Stimulated activated CD8-positive, alpha-beta memory T cell treated with anti-CD3 and anti-CD28 coated beads, Interleukin-4, amount 100 ng/mL, for 1 hour (primary cell): ENCODE measurements at places on chromosomes 12 and 14.

GRCh38 chr12:111405859-111406473 lies at the start of gene SH2B3:
Gene SH2B3 (plus strand): TSS chr12:111405923. CDS start chr12:111418146, 12,223 bp downstream.
- peak; percentile 65 for DNase-seq

DNA sequence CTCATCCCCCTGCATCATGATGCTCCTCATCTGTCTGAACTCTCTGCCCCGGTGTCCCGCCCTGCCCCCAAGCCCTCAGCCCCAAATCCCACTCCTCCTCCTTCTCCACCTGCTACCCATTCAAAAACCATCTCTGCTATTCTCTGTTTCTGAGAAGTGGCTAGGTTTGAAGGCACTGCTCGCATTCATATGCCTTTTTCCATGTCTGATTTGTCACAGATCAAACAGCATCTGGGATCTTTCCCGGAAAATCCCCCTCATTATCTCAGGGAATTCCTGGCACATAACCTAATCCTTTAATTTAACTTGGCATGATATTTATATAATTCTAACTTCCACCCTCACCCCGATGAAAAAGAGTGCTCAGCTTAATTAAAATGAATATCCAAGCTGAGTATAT lies 3.3 kb upstream of the ADAM20 start:
- no peak for DNase-seq

GRCh38 chr12:12606781-12607589 lies 4.7 kb upstream of the CREBL2 start:
- DNase-seq = no peak

DNA sequence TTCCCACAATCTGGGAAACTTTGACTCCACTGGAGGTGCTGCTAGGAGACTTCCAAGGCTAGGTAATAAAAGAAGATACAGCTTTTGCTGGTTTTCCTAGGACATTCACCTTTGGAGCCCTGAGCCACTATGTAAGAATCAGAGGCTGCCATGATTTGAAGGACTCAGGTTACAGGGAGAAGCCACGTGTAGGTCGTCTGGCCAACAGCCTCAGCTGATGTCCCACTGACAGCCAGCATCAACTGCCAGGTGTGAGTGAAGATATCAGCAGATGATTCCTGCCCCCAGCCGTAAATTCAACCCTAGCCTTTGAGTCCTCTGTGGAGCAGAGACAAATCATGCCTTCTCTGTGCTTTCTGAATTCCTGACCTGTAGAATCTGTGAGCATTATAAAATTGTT lies 27.0 kb downstream of the SMOC1 start:
- no peak for DNase-seq

DNA sequence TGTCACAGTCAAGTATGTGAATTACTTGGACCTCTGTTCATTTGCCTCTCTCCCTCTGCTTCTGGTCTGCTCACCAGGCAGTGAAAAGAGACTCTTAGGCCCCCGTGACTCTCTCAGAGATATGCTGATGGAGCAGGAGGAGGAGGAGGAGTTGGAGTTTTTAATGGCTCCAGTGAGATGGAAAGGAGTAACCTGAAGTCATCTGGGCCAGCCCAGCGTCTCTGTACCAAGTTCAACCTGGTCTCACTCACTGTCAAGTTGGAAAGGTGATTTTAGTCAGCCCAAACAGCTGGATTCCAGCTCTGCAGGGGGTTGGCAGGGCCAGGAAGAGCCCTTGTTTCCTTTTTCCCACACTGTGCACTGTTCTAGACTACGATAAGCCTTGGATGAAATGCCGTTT lies 48.6 kb downstream of the SH2B3 start:
- DNase-seq = no peak

DNA sequence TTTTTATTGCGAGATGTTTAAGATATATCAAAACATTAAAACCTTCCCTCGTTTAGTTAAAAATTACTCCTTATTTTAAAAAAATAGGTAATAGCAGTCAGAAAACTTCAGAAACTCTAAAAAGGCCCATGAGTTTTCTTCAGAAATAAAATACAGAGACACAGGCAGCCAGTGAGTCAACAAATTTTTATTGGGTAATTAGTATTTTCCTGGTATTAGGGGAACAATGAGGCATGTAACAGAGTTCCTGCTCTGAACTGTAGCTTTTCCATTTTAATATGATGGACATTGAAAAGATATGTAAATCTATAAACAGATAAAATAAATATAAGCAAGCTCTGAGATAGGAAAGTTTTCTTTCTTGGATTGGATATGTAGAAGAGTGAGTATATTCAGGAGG lies 399 bp upstream of the ZNF705A start:
- DNase-seq = no peak

- peak; percentile 51 for DNase-seq
Observed at GRCh38 chr14:64636208-64636979, 67.8 kb upstream of the PLEKHG3 start.

DNA sequence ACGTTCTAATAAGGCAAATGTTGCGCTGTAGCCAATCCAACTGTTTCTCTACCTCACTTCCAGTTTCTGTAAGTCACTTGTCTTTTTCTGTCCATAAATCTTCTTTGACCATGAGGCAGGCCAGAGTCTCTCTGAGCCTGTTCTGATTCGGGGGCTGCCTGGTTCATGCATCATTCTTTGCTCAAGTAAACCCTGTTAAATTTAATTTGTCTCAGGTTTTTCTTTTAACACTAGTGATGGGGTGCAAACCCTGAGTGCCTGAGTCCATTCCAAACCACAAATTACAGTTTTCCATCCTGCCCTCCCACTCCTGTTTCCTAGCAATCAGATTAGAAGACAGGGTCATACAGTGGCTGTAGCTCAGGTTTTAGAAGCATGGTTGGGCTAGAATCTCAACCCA lies 41.9 kb downstream of the VWF start:
- no peak for DNase-seq

DNA sequence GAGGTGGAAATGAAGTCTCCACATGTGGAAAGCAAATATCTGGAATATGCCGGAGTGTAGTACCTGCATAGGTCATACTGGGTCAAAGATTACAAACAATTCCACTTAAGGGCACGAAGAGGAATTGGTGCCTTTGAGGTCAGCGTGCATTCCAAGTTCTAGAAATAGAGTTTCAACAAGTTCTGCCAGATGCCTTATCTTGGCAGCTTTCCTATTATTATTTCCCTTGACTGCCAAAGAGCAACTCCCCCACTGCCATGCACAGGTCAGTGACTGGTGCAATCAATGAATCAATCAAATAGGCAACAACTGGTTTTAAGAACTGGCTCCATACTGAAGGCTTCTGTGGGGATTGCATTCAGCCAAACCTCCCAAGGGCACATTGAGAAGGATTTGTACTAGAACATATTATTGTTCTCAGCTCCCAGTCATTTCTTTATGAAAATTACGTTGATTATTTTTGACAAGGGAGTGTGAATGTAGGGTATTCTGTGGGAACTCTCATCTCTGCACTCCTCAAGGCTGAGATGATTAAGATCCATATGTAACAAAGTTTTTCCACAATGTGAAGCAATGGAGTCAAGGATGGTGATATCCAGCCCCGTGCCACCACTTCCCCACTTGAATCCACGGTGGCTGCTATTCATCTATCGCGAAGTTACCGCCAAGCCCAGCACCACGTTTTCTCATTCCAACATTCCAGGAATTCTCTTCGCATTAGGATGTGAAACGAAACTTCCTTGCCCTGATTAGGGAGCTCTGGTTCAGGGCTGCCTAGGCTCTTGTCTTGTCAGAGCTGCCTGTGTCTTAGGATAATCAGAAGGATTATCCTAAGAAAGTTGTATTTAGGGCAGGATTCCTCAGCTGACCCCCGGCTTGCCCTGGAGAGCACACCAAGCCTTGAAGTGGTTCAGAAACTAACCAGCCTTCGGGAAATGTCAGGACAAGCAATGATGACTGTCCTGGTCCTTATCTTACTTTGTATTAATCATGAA lies 115.1 kb upstream of the PCED1B start:
- DNase-seq = no peak

GRCh38 chr14:24959791-24960331 lies 90.1 kb downstream of the STXBP6 start:
- DNase-seq = no peak

- no peak for DNase-seq
Observed at GRCh38 chr12:3805077-3805476, 52.2 kb upstream of the CRACR2A start.

DNA sequence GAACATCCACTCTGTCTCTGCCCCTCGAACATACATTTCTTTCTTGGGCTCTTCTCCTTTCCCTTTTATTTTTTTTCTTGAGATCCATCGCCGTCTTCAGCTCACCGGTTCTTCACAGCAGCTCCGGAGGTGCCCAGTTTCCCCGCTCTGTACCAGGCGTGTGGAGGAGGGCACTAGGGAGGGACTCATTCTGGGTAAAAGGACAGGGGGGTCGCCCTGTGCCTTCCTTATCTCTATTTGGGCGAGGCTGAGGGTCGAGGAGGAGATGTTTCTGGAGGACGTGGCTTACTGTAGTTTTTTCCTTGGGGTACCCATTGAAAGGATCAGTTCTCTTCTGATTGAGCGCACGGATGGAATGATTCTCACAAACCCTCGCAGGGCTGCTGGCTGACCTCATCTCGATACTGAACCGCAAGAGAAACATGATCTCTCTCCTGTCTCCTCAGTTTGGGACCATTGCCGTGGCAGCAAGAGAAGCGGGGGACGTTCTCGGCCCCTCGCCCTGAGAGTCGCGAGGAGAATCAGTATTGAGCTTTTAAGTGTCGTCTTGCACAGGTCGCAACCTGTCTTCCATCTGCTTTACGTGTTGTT lies 386 bp downstream of the LIN52 start:
- DNase-seq = no peak

- no peak for DNase-seq
Observed at GRCh38 chr12:68959143-68959858, 26.3 kb upstream of the CPM start.

- DNase-seq = no peak
Observed at GRCh38 chr14:59022144-59022543, 166.3 kb upstream of the DAAM1 start.

DNA sequence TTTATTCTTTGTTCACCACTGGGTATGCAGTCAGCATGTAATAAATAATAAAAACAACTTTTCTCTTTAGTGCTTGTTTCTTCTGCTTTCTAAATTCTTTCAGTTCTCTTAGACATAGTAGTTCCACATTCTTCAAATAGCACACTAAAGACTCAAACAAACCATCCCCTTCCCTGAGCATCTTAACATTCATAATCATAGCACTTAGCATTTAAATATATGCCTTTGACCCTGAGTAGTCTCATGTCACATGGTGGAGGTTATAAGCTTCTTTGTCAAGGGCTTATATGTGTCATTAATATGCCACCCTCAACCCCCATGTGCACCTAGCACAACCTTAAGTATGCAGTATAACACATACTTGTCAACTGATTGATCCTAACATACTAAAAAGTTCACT lies 212.7 kb downstream of the PHLDA1 start:
- no peak for DNase-seq

DNA sequence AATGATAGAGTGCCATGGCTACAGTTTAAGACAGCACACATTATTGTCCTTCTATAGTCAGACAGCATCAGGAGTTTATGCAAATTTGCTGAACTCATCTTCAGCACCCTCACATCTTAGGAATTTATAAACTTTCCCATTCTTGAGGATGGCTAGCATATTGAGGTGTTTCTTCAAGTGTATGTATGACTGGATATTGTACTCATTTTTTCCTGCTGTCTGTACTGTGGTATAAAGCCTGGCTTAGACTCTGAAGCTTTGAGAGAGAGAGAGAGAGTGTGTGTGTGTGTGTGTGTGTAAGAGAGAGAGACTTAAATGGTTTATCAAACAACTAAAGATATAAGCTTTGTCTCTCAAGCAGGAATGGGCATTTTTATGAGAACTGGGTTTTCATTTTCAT lies 161.6 kb downstream of the PIK3C2G start:
- DNase-seq = no peak

- no peak for DNase-seq
Observed at GRCh38 chr14:56221382-56222128, 103.3 kb downstream of the PELI2 start.

- DNase-seq = no peak
Observed at GRCh38 chr12:65857840-65858239, 33.6 kb downstream of the HMGA2 start.

DNA sequence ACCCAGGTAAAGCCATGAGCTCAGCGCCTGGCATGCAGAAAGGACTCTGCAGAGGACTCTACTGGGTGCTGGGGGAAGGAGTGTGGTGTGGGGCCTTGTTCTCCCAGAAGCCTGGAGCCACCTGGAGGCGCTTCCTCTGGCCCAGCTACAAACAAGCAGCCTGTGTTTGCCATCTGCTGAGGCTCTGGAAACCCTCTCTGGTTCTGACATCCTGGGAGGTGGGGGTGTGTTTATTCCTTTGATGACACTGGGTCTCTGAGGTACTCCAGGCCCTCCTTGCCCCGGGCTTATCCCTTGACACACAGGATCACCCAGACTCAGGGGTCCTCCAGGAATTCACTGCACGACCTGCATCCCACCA lies 44.9 kb downstream of the RNF34 start:
- DNase-seq = no peak

- DNase-seq = no peak
Observed at GRCh38 chr14:68781161-68782021, 11.5 kb downstream of the ZFP36L1 start.

GRCh38 chr12:118841588-118841987 lies 139.8 kb upstream of the SRRM4 start:
- DNase-seq = no peak

GRCh38 chr12:67802731-67803130 lies 154.2 kb downstream of the DYRK2 start:
- DNase-seq = no peak

- no peak for DNase-seq
Observed at GRCh38 chr14:50718949-50719348, 50.8 kb upstream of the SAV1 start.

DNA sequence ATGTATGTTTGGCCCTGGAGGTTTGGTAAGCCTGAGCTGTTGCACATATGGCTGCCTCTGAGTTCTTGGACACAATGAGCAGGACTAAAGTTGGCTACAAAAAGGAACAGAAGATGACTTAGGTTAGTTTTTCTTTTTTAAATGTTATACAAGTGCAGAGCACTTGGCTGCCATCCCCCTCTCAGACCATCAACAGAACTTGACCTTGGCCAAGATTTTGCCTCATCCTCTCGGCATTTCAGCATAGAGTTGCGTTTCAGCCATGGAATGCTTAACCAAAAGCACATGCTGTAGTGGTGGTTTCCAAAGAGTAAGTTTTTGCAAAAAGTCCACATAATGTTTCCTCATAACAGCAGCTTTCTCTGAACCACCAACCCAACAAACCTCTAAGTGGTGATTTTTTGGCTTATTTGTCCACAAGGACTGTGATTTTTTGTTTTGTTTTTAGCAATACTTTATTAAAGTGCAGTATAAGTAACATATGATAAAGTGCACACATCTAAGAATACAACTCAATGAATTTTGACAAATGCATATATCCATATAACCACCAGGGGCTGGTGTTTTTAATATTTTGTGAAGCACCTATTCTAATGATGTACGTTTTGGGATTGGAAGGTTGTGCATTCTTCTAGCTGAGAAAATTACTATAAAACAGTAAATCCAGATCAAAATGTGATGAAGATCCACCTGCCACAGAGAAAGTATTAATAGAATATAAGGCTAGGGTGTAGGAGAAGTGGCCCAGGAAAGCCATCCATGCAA lies 12.1 kb upstream of the GALNT16 start:
- DNase-seq = no peak
